ENCODE measurements at places on chromosomes 5 and 9.

- DNase-seq = no peak
These were observed 122.3 kb upstream of the RAI14 start for GRCh38 chr5:34533582-34534522.

DNA sequence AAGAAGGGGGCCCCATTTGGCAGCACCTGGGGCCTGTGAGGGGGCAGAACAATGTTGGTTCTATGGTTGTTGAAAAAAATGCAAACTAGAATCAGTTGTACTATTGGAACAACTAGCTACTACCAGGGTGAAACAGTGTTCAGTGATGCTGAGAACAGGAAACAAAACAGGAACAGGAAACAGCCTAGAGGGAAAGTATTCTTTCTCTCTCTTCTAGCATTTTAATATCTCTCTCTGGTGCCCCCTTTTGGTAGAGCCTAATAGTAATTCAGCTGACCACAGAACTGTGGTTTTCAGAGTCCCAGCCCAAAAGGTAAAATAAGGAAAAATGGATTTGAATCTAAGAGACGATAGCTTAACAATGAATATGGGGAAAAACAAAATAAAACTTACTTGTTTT is 138.0 kb upstream of the KCNN2 start:
- no peak for DNase-seq

GRCh38 chr5:179301796-179302195 is 43.5 kb downstream of the ADAMTS2 start:
- DNase-seq = no peak

DNA sequence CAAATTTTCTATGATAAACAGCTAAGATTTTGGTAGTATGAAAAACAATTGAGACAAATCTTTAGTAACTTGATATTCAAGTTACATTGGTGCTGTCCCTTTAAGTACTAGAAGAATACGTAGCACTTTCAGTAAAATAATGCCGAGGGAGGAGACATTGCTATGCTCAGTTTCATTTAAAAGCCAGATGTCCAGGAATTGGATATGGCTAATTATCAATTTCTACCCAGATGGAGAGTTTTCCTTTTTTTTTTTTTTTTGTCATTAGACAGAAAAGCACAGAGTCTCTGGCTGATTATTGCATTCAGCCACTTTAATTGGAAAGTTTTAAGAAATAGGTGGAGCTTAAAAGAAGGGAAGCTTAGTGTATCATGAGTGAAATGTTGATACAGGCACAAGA is 40.4 kb upstream of the APC start:
- no peak for DNase-seq

GRCh38 chr5:58215364-58215763 is 244.5 kb downstream of the PLK2 start:
- DNase-seq = no peak

- DNase-seq = no peak
These were observed 23.6 kb downstream of the SCAI start for GRCh38 chr9:125119643-125120286.

DNA sequence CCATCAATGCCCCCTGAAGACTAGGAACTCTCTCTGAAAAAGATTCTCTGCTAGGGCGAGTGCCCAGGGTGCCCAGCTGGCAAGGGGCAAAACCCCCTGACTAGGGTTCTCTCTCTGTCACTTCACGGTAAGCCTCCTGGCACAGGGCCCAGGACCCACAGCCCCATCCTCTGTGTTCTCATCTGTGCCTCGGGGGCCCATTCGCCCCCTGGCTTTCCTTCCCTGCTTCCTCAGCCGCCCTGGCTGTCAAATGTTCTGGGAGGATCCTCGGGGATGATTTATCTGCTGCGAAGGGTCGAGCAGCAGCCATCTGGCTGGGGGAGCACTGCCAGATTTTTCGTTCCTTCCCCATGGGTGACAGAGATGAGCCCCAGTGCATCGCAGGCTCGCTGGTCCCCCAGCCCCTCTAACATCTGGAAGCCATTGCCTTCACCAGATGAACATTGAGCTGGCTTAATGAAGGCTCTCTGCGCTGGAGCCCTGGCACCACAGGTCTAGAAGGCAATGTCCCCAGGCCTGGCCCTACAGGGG is 24.2 kb downstream of the HMCN2 start:
- no peak for DNase-seq

DNA sequence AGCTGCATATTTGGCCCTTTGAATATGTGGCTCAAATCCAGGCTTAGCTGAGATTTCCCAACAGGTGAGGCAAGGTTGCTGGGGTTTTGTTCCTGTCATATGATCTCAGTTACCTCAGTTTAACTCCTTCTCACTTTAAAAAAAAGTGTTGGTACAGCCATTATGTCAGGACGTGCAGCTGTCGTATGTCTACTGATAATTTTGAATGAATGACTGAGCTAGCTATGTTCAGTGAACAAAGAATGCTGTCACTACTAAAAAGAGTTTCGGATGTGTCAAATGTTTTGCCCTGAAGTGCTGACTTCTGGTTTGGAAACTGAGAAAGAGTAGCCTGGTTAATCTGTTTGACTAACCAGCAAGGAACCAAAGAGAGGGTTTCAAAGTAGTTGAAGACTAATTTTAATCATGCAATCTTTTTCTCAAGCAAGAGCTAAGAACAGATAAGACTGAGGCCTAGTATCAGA is 106.3 kb upstream of the NR3C1 start:
- DNase-seq = no peak

- DNase-seq = no peak
These were observed 43.5 kb upstream of the STXBP1 start for GRCh38 chr9:127568618-127568970.

DNA sequence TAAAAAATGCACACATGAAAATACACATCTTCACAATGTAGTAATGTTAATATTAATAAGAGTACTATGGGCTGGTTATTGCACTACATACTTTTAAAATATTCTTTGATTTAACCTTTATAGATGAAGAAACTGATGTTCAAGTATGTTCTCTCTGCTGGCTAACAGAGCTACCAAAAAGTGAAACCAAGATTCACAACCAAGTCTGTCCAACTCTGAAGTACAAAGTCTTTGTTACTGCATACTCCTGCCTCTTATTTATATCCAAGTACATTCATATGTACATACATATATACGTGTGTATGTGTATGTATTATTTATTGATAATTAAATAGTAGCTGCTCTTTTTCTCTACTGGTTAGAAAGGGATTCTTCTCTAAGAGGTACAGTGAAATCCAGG is 325.6 kb downstream of the BNC2 start:
- no peak for DNase-seq

GRCh38 chr9:114733816-114734215 is 51.8 kb upstream of the TEX48 start:
- no peak for DNase-seq

DNA sequence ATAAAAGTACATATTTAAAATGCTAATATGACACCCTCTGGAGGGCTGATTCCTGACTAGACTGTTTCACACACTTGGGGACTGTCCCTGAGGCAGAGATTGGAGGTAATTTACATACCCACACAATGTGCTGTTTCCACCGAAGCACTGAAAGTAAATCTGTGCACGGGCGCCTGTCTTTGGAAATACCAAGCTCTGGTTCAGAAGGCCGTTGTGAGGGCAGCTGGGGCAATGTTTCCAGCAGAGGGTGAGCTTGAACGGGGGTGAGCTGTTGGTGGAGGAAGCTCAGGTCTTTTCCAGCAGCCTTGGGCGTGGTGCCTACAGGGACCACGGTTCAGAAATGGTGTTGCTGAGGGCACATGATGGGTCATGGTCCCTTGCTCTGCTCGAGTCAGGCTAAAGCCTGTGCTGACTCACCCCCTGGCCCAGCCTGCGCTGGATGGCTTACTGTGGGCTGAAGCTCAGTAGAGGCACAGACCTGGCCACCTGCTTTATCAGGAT is 25.8 kb upstream of the HMCN2 start:
- DNase-seq = no peak
